ENCODE measurements at places on chromosomes 3 and 15.
A peak's percentile ranks its signal among the peaks of the same experiment; 100 is the strongest.

DNA sequence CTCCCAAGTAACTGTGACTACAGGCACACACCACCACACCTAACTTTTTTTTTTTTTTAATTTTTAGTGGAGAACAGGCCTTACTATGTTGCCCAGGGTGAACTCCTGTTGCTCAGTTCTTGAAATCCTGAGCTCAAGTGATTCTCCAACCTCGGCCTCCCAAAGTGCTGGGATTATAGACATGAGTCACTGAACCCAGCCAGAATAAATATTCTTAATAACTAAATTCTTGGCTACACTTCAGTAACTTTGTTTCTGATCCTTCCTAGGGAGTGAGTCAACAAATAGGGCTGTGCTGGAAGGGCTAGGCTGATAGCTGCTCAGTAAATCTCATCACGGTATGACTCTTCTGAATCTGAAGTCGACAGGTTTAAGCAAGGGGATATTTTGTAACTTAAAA is 56.6 kb downstream of the P3H2 start:
- no peak for DNase-seq

DNA sequence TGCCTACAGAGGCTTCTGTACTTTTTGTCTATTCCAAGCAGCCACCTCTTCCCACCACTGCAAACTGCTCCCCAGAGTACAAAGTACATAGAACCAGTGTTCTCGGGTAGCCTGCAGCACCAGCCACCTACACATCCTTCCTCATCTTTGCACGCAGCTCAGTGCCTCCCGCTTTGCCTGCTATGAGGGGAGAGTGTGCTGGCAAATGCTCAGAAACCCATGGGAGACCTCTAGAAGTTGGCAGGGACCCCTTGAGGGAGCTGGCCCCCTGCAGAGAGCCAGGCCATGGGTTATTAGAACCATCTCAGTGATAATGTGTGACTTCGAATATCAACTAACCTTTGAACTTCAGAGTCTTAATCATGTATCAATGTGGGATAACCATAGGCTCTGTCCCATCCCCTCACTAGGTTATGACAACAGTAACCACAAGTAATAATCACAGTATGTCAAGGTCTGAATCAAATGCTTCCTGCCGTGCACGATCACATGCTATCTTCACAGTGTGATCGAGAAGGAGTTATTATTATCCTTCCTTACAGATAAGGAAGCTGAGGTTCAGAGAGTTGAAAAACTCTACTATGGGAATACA is 22.8 kb upstream of the SMAD3 start:
- DNase-seq, result no peak

DNA sequence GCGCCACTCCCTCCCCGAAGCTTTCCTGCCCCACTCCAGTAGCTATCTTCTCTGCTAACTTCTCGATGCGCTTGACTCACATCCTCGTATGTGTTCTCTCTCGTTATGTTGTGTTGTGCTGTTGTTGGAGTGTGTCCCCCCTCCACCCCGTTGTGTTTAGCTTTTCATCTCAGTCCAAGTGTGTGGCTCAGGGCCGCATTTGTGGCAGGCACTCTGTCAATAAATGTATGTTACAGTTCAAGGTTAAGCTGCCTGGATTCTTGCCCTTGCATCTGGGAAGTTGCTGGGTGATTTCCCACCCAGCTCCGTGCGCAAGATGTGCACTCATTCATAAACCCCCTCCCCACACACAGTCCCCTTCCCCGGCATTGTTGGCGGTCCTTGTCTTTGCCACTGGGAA is 71.9 kb downstream of the PGPEP1L start:
- no peak for DNase-seq

GRCh38 chr3:195154793-195155535 is 116.0 kb downstream of the XXYLT1 start:
- DNase-seq, result peak; percentile 57

DNA sequence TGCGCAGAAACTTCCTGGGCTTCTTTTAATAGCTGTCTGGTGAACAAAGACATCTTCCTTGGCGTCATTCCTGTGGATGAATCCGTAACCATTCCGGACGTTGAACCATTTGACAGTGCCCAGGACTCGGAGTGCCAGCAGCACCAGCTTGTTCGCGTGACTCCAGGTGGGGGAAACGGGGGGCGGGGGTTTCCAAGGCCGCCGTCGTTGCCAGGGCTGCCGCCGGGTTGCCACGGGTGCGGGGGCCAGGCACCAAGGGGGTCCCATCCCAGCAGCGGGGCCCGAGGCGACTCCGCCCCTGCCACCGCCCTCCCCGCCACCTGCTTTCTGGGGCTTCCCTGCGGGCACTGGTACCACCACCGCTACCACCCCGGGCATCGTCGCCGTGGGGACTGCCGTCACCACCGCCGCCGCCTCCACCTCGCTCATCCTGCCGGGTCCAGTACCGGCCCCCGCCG is 22.8 kb downstream of the RGMA start:
- no peak for DNase-seq

- DNase-seq, result no peak
These were observed 8.3 kb upstream of the GREM1 start for GRCh38 chr15:32709295-32710033.

GRCh38 chr15:48363474-48363873 is 32.2 kb downstream of the DUT start:
- no peak for DNase-seq

DNA sequence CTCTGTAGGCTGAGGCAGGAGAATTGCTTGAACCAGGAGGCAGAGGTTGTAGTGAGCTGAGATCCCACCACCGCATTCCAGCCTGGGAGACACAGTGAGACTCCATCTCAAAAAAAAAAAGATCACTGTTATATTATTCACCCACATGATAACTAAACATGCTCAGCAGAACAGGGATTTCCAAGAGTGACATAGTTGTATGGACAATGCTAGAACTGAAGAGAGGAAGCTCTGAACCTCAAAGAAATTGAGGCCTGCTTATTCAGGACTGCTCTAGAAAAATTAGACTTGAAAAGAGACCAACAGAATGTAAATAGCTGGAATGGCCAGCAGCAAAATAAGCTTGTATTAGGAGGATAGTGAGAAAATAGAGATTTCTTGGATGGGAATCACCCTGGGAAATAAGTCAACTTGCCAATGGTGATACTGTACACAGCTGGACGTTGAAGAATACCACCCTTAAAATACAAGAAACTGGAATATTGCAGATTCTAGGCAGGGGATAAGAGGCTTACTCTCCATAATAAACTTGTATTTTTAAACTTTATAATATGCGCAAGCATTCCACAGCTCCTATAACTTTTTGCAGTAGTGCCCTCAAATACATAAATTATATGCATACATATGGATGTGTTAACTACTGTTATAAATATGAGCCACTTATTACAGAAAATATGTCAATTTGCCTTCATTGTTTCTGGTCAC is 28.2 kb downstream of the PIK3CB start:
- no peak for DNase-seq

DNA sequence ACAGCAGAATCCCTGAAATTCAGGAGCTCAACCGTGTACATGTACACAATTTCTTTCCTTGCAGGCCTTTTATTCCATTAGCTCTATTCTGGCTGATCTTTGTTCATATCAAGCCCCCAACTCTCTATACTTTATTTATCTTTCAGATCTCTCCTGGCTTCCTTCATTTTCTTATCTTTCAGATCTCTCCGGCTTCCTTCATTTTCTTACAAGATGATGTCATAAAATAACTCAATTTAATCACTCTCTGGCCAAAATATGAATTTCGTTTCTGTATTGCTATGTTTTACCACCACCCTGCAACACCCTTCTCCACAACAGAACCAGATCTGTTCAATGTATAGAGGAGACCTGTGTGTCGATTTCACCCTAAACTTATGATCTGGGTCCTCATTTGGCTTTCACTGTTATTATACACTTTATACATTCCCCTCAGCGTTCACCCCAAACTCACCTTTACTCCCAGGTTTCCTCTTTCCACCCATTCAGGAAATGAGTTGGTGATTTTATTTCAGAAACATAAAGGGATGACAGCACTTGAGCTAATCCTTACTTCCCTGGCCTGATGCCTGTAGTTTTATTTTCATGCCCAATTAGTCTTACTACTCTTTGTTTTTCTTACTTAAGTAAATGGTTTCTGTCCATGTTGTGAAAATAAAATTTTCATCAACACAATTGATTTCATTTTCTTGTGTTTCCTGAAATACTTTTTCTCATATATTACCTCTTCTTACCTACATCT is 195.5 kb downstream of the BCHE start:
- DNase-seq, result no peak

DNA sequence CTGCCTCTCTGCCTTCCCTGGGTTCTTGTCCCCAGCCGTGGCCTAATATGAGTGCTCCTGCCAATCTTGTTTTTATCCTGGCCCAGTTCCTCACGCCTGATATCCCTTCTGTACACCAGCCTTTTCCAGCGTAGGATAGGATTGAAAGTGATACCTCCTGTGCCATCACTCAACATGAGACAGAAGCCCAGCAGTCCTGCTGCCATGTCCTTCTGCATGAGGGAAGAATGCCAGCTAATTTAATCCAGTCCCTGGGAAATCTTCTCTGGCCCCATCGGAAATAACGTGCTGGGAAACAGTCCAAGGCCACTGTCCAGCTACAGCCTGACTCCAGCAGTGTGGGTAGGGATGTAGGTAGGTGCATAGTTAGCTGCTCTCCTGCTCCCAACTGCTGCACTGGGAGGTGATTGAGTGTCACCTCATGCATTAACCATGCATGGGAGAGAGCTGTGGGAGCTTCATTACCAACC is 92.0 kb upstream of the TPM1 start:
- DNase-seq, result no peak

- DNase-seq, result no peak
These were observed 70.5 kb upstream of the ALDH1A3 start for GRCh38 chr15:100809151-100809550.

DNA sequence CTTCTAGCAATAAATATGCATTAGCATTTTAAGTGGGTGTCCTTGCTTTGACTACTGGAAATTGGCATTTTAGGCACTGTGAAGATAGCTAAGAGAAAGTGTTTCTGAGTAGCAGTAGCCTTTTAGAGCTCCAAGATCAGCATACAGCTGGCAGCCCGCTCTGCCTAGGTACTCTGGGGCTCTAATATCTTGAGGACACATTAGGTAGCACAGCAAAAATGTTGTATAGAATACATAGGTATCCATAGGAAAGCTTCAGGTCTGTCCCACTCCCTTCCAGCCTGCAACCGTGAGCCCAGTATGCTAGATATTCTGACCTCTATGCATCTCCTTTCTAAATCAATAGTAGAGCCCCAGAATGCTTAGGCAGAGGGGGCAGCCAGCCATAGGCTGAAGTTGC is 670.5 kb downstream of the NLGN1 start:
- DNase-seq, result no peak

DNA sequence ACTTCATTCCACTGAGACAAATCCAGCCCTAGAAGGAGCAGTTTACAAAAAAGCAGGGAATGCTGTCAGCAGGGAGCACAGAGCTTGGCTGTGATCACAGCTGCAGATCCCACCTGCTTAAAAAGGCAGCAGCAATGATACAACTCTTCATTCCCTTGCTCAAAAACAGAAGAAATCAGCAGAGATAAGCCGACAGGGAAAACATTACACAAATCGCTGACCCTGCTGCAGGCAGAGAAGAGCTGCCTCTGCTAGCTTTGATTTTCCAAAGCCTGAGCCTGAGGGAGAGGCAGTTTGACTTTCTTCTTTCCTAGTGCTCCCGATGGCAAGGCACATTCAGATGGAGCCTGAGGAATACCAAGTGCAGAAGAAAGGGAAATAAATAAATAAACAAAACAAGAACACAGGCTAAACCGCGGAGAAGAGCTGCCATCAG is 80.2 kb downstream of the SHQ1 start:
- no peak for DNase-seq

GRCh38 chr3:127531821-127532220 is 58.7 kb downstream of the TPRA1 start:
- no peak for DNase-seq

DNA sequence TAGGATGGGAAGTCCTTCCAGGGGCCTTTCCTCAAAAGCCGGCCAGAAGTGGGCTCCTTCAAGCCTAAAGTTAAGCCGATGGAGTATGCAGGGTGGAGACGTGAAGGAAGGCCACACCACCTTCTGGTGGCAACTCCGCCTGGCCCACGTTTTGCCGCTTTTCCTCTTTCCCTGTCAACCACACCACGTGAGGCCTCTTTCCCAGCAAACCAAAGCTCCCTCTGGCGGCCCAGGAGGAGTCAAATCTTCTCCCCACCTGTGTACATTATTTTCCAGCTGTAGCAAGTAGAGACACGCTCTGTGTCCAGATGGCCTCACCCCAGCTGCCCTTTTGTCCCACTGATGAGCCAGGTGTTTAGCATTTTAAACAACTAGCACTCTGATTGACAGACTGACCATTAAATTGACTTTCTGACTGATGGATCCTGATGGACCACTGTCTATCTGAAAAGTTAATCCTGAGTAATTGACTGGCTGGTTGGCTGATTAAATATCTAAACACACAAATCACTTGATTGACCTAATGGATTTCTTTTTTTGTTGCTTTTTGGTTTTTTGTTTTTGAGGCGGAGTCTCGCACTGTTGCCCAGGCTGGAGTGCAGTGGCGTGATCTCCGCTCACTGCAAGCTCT is 59.6 kb upstream of the ZBTB38 start:
- peak; percentile 69 for DNase-seq

GRCh38 chr3:146162561-146162960 is 1.6 kb upstream of the PLOD2 start:
- DNase-seq, result no peak

DNA sequence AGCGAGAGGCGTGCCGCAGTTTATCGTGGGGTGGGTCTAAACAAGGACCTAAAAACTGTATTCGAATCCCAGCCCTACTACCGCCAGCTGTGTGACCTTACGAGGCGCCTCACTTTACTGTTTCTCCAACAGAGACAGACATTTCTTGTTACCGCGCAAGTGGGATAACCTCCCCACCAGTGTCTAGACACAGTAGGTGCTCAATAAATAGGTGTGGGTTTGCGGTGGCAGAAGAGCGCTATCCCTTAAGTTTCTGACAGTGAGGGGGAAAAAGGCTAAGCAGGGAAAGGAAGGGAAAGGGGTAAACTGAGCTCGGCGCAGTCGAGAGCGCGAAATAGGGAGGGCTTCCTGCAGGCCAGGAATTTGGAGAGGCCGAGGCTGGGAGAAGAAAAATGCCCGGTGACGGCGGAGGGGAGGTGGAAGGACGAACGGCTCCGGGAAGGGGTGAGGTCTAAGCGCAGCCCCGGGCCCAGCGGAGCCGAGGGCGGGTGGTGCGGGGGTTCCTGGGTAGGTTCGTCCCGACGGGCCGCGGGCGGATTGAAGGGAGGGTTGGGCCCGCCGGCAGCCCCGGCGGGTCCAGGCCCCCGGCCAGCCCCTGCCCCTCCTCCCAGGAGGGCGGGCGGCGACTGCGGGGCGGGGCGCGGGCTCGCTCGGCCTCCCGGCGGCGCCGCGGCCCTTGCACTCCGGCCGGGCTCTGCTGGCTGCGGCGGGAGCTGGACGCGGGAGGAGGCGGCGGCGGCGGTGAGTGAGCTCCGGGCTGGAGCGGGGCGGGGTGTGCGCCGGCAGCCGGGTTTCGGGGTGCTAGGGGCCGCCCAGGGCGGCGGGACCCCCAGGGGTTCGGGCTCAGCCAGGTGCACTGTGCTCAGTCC is at the start of gene CGNL1:
Gene CGNL1 (plus strand): TSS at position 679 of the 869 bp plus-strand sequence. CDS start 61,495 bp downstream, outside the sequence.
- peak; percentile 59 for DNase-seq
